ENCODE measurements at places on chromosomes 4 and X.

- no peak for DNase-seq
Observed at GRCh38 chr4:155568641-155569220, 97.9 kb upstream of the GUCY1A1 start.

- no peak for DNase-seq
Observed at GRCh38 chr4:14138106-14138505, 510.6 kb upstream of the BOD1L1 start.

GRCh38 chrX:77622672-77623071 is 163.3 kb downstream of the ATRX start:
- no peak for DNase-seq

DNA sequence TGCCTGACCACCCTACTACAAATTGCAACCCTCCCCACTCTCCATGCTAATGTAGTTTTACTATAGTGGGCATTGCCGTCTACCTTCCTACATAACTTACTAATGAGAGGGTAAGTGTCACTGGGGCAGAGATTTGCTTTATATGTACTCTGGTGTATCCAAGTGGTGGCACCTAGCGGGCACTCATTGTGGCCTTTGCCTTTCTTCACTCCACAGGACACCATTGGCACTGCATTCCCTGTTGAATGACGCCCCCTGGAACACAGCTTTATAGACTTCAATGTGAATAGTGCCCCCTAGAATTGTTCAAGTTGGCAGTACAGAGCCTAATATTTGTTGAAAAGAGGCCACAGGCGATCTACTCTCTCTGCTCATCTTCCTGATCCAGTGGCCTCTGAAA is 215.8 kb downstream of the MID1IP1 start:
- no peak for DNase-seq

DNA sequence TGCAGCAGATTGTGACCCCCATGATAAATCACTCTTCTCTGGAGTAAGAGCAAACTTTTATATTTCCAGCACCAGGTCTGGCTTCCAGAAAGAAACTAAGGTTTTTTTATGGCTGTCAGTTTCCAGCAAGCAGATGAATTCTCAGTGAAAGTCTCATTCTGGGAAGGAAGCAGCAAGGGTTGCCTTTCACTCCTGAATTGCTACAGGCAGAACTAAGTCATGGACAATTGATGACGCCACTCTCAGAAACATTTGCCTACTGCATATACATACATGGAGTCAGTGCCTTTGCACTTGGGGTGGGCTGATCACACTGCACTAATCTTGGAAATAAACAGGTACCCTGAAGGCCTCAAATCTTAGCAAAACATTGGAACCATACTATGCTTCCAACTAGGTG is 80.0 kb downstream of the IL21 start:
- DNase-seq: no peak

GRCh38 chrX:64152857-64153256 is 52.7 kb downstream of the AMER1 start:
- no peak for DNase-seq

- DNase-seq: peak; percentile 23
Observed at GRCh38 chrX:136497556-136498052, at the start of gene HTATSF1. TSS of gene HTATSF1 (plus strand) at chrX:136497592. CDS start at chrX:136497685, 93 bp downstream.
